CD8-positive, alpha-beta memory T cell (primary cell): ENCODE measurements at places on chromosomes 3 and 15.

- DNase-seq, result no peak
These were observed 10.7 kb downstream of the SLC6A20 start for GRCh38 chr3:45785605-45786150.

DNA sequence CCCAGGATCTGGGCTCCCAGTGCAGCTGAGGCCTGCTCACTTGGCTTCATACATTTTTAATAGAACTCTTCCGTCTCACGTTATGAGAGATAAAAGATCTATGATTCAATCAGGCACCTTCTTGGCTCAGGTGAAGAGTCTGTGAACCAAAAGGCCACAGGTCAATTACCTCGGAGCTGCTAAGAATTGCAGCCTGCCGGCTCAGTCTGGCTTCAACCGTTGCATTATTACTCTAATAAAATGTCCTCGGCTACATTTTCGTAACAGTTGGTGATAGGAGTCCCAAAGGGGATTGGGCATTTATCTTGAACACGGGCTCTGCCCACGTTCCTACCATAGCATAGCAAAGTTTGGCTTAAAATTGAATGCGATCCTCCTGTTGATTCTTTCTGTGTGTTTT is 176.3 kb downstream of the SLCO3A1 start:
- no peak for DNase-seq

DNA sequence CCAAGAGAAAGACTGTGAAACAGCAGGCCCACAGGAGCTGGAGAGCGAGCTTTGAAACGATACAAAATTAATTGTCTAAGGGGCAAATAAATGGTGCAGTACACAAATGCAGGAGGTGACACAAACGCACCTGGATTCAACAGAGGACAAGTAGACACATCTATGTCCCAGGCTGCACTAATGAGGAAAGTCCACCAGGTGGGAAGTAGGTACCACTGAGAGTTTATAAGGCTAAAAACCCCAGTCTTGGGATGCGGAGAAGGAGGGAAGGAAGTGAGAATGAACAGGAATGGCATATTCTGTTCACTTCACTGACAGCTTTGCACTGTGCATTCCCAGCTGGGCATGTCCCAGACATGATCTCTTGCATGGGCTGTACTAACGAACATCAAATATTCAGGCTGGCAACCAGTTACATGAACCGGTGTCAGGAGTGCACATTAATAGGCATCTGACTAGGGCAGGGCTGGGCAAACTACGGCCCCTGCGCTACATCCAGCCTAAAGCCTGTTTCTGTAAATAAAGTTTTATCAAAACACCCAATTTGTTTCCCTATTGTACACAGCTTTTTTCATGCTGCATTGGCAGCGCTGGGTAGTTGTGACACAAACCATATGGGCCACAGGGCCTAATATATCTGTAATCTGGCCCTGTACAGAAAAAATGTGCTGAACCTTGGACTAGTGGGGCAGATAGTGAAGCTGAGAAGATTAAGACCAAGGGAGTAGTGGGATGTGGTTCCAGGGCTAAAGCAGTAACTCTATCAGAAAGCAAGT is 107.0 kb downstream of the IGF2BP2 start:
- DNase-seq, result no peak

GRCh38 chr3:19559724-19560442 is 374.1 kb downstream of the EFHB start:
- DNase-seq, result no peak

DNA sequence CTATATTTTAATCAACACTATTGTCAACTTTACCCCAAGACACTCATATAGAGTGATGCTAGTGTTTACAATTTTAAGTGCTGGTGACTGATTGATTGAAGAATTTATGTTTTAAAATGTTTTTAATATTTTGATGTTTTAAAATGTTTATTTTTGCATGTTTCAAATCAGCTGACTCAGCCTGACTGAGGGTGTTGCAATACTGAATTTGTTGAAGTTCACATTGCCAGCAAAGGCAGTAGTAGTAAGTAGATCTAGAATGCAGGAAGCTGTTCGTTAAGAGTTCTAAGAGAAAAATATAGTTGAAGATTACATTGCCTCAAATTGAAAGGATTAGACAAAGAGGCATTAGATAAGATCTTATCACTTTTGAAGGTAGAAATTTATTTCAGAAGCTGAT is 977.6 kb downstream of the IGSF11 start:
- no peak for DNase-seq

DNA sequence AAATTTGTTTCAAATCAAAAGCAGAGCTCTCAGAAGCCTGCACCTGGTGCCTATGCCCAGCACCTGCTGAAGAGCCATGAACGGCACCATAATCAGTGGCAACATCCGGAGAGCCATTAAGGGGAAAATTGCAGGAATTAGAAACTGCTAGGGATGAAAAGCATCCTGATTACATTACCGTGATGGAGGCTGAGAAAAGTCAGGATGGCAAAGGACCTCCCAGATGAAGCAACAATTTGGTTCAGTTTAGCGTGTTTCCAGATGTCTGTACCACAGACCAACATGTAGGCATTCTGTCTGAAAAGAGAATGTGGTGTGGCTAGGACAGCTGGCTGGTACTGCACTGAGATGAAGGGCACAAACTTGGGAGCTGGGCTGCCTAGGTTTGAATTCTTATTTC is 106.1 kb downstream of the EOMES start:
- no peak for DNase-seq

DNA sequence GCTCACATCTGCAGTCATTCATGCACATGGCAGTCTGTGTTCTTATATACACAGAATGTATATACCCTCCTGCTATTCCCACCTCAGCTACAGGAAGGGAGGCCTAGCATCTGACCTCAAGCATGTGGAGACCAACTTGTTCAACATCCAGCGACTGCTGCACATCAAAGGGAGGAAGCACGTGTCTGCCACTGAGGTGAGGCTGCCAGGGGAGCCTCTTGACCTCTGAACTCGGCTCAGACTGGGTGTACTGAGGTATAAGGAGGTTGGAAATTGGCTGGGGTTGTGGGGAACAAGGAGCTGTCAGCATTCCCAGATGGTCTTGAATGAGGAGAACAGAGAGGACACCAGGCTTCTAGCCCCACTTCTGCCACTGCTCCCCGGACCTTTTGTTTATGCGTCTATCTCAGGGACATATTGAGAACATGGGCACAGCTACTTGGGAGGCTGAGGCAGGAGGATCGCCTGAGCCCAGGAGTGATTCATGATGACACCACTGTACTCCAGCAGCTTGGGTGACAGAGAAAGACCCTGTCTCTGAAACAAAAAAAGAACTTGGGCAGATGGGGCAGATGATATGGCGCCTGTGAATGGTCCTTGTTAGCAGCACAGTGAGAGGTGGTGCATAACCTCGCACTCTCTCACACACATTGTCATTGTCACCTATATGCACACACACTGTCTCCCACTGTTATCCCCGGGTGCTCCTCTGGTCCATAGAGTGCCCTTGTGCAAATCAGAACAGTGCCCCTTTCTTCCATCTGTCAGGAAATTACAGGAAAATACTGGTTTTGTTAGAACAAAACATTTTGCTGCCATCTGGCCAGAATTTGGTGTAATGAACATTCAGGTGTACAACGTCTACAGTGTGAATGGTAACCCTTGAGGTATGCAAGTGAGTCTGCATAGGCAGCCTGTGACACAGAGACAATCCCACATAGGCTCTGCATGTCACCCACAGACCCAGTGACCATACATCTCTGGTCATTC is 5.4 kb downstream of the VILL start:
- peak; percentile 40 for DNase-seq

- DNase-seq, result no peak
These were observed 429.3 kb downstream of the GRM7 start for GRCh38 chr3:7290077-7290825.
